Stimulated activated CD4-positive, alpha-beta T cell treated with anti-CD3 and anti-CD28 coated beads, Interleukin-4, amount 100 ng/mL, for 1 hour (primary cell): ENCODE measurements at places on chromosomes 12 and 14.

GRCh38 chr12:52007158-52007921 is 594 bp downstream of the TAMALIN start:
- DNase-seq: peak; percentile 59

DNA sequence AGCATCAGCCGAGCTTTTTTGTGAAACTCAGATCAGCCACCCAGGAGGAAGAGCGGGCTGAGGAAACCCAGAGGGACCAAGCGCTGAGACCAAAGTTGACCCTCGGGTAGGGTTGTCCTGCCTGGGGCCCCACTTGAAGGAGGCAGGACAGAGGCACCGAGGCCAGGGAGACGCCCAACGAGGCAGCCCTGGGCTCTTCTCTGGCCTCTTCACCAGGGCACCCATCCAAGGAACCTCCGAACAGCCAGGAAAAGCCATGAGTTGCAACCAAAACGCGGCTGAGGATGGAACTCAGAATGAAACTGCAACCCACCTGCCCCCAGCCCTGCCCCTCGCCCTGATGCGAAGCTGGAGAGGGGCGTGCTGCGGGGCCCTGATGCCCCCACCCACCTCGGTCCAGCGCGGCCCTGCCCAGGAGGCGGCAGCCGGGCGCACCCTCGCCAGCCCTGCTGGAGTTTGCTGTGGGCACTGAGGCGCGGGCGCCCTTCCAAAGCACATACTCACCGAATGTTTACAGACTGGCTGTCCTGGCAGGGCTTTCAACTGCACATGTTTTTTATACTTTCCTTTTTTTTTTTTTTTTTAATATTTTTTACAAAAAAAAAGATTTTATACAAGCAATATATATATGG is 41.9 kb downstream of the JDP2 start:
- DNase-seq: no peak

DNA sequence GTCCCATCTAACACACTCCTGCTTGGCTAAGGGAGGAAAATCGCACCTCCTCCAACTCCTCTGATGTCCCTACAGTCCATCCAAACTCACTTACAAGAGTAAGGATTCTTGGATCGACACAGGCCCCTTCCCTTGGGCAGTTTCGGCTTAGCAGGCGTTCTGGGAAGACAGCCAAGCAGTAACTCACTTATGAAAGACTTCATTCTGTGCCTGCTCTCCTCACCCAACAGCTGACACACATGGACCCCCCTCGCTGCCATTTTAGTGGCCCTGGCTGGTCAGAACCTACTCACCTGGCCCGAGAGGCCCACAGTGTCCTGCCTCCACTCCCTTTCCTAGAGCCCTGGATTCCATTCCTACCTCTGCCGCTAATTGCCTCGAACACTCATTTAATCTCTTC is 52.3 kb upstream of the BCL2L14 start:
- DNase-seq: no peak

DNA sequence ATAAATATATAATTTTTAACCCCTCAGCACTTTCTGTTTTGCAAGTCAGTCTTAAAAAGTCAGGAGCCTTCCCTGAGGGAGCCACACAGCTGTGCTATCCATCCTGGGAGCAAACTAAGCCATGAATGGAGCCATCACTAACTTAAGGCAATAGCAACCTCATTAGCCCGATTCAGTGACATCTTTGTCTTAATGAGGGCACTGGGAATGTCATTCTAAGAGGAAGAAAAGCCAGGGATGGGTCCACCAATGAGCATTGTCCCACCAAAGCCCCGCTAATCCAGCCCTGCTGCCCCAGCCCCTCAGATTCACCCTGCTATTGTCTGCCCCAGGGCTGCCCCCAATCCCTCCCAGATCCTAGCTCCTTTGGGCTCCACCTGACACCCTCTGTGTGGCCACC is 19.5 kb downstream of the GSC start:
- DNase-seq: no peak

- peak; percentile 70 for DNase-seq
Measured at GRCh38 chr12:57459750-57460467, at the start of gene GLI1. Gene GLI1 (plus strand): TSS chr12:57459785. CDS start chr12:57463692, 3,907 bp downstream.

GRCh38 chr12:54161481-54162437 is 27.0 kb downstream of the SMUG1 start:
- DNase-seq: no peak

DNA sequence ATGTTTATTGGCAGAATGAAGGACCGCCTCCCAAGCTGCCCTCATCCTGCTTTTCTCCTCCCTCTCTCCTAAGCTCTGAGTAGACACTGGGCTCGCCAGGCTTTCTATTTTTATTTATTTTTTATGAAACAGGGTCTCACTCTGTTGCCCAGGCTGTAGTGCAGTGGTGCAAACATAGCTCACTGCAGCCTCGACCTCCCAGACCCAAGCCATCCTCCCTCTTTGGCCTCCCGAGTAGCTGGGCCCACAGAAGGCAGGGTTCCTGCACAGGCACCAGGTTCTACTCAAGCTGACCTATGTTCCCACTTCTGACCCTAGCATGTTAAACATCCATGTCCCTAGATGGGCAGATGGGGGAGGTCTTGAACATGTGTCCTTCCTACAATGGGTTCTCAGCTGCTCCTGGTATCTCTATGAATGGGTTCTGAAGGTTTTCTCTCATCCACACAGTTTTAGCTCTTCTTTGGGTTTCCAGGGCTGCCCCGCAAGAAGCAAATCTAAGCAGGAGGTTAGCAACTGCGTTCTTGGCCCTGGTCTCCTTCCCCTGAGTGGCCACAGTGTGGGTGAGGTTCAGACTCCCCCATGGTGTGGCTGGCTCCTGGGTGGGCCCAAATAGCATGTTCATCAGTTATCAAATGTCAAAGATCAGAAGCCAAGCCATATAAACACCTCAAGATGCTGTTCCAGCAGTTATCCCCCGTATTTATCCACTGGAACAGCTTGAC is 167.3 kb downstream of the ZFP36L1 start:
- DNase-seq: no peak

DNA sequence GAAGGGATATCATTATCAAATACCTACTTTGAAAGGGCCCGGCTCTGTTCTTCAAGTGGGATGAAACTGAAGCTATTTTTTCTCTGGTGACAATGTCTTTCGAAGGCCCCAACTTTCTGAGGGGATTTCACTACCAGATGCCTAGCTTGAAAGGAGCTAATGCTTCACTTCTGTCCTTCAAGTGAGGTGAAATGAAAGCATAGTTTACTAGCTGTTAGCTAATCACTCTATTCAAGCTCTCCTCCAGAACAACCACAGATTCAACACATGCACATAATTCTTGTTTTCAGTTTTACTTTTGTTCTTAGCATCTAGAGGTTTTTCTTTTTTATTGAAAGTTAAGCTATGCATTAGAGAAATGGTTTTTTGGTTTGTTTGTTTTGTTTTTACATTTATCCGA is 571.4 kb downstream of the NOVA1 start:
- no peak for DNase-seq

DNA sequence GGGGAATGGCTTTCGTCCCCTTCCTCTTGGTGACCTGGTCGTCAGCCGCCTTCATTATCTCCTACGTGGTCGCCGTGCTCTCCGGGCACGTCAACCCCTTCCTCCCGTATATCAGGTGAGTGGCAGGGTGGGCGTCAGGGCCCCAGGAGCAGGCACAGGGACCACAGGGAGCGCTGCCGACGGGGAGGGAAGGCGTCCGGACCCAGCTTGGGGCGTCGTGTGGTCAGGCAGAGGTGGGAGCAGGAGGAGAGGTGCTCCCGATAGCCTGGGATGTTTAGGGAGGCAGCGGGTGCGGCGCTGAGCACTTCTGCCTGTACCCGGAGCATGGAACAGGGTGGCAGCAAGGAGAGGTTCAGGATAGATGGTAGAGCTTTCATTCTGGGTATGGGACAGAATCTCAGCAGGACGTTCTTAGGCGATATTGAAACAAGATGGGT is 444 bp downstream of the DRAM1 start:
- DNase-seq: no peak

- no peak for DNase-seq
Measured at GRCh38 chr12:103249607-103250006, 246.2 kb downstream of the C12orf42 start.

- no peak for DNase-seq
Measured at GRCh38 chr14:31926123-31926522, 151.0 kb upstream of the ARHGAP5 start.

- DNase-seq: no peak
Measured at GRCh38 chr14:99189201-99189801, 82.7 kb downstream of the BCL11B start.

GRCh38 chr14:64729386-64730060 is 25.3 kb downstream of the PLEKHG3 start:
- DNase-seq: no peak

DNA sequence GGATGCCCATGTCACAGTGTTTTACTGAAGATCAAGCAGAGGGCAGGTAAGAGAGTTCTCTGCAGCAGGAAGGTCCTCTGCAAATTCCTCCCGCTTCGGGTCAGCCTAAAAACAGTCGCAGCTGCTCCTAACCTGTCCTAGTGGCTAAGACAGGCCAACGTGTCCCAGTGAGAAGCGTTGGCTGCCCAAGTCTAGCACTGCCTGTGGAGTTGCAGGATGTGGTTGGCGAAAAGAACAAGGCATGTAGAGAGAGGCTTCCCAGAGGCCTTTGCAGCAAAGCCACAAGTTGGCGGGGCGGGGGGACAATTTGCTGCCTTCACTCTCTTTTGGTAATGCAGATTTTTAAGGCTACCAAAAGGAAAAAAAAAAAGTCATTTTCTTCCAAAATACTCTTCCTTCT is 340.1 kb downstream of the BCL11B start:
- DNase-seq: peak; percentile 55

DNA sequence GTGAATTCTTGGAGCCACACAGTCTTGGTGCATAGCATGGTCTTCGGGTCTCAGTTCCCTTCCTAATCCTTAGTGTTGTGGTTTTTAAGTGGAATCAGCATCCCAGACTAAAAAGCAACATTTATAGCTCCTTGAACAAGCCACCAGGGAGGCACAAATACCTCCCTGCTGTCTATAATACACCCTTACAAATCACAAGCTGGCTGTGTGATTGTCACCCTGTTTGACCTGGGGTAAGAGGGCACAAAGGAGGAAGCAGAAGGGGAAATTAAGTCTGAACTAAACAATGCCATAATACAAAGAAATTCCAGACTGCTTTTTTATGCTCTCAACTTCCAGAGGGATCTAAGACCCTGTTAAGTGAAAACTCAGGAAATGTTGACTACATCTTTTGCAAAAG is 7.7 kb upstream of the MMP19 start:
- DNase-seq: no peak
